ENCODE measurements at places on chromosomes 11 and 22.

GRCh38 chr11:32960553-32961164, 55.0 kb upstream of the DEPDC7 start:
- H3K4me3 ChIP-seq: no peak overlapping the region
- no peak overlapping the region for H3K27ac ChIP-seq
- H3K27me3 ChIP-seq: no peaks in the 10 kb centered on the region
- DNase-seq: peak; percentile 40
- H3K36me3 ChIP-seq: peaks cover 17% of the 10 kb centered on the region

DNA sequence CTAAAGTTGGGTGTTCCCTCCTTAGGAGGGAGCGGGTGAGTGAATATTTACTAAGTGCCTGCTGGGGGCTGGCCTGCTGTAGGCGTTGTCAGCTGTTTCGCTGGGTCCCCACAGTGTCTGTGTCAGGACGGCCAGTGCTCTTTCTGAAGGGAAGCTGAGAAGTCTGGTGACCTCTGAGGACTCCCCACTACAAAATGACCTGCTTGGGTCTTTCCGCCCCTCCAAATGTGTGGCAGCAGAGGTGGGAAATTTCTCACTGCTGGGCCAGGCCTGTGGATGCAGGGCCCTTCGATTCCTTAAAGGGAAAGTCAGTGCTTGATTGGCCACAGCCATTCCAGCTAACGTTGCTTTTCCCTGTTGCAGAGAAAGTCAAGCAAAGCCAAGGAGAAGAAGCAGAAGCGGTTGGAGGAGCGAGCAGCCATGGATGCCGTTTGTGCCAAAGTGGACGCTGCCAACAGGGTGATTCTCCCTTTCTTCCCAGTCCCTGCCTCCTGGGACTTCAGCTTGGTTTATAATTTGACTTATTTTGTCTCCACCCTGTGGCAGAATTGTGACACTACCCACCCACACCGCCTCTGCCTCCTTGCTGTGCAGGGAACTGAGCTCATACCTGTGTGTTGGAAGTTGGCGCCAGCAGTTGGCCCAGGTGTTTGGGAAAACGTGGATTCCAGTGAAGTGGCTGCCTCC, 6.8 kb downstream of the NAA40 start:
- peak; percentile 64 for DNase-seq
- peaks cover 38% of the 10 kb centered on the region for H3K36me3 ChIP-seq
- peaks cover 29% of the 10 kb centered on the region for H3K4me1 ChIP-seq

- H3K4me3 ChIP-seq: no peak overlapping the region
- no peaks in the 10 kb centered on the region for H3K36me3 ChIP-seq
Measured at GRCh38 chr22:22836635-22837034, 51.0 kb upstream of the IGLL5 start.

- DNase-seq: no peak
- H3K36me3 ChIP-seq: peaks cover 35% of the 10 kb centered on the region
- H3K4me1 ChIP-seq: peaks cover 51% of the 10 kb centered on the region
- H3K27me3 ChIP-seq: no peaks in the 10 kb centered on the region
Measured at GRCh38 chr22:42642806-42643633, 2.6 kb upstream of the ATP5MGL start.

GRCh38 chr22:28978158-28978557, 83.5 kb downstream of the C22orf31 start:
- H3K36me3 ChIP-seq: no peaks in the 10 kb centered on the region
- no peak overlapping the region for H3K4me3 ChIP-seq
- peaks cover 9% of the 10 kb centered on the region for H3K4me1 ChIP-seq

- peaks cover 12% of the 10 kb centered on the region for H3K36me3 ChIP-seq
- H3K27me3 ChIP-seq: no peaks in the 10 kb centered on the region
- no peak for DNase-seq
- H3K27ac ChIP-seq: no peak overlapping the region
Measured at GRCh38 chr11:61390161-61390560, 2.2 kb upstream of the TMEM216 start.

DNA sequence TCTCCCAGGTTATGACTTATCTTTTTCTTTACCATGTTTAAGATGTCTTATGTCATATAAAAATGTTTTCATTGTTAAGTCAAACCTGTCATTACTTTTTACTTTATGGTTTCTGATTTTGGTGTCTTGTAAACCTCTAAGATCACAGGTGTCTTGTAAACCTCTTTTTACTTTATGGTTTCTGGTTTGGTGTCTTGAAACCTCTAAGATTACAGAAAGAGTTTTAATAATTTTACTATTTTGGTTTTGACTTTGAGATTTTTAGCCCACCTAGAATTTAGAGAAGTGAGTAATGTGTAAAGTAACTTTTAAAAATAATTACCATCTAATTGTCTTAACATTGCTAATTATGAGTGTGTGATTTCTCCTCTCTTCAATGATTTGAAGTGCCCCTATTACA, 2.6 kb downstream of the CSF2RB start:
- no peaks in the 10 kb centered on the region for H3K36me3 ChIP-seq
- H3K27ac ChIP-seq: no peak overlapping the region
- no peak overlapping the region for H3K4me3 ChIP-seq
- H3K27me3 ChIP-seq: no peaks in the 10 kb centered on the region
- no peak for DNase-seq

DNA sequence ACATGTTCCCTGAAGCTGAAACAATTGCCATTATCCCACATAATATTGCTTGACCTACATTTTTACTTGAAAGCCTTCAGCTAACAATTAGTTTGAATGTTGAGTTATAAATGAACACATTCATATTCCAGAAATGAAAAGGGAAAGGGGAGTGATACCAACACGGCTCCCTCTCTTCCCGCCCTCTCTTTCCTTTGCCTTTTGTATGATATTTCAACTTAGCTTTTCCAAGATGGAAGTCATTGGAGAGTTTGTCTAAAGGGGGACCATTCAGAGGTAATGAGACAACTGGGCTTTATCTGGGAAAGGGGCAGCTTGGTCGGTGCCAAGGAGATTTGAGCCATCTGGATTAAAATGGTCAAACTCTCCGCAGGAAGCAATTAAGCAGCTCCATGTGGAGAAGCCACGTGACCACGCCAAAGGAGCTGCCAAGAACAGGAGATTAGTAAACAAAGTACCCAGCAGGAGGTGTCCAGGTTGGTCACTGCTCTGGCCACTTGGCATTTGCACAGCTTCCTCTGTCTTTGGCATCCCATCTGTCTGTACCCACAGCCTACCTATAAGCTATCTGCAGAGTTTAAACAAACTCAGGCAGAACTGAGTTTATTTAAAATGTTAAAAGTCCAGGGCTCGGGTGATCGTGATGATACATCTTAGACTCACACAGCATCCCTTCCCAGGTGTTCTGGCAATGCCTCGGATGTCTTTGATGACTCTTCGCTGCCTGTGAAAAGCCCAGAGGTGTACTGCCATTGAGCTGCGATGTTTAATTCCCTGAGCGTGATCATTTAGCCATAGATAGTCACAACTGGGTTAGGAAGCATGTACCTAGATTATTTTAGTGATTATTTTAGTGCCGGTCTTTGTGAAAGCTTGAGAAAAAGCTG, 735.9 kb downstream of the NTM start:
- H3K27me3 ChIP-seq: no peaks in the 10 kb centered on the region
- H3K4me1 ChIP-seq: peaks cover 16% of the 10 kb centered on the region
- peak; percentile 63 for DNase-seq
- no peak overlapping the region for H3K27ac ChIP-seq

GRCh38 chr11:9144828-9145227, 53.4 kb upstream of the SCUBE2 start:
- H3K4me3 ChIP-seq: no peak overlapping the region
- no peaks in the 10 kb centered on the region for H3K27me3 ChIP-seq
- peaks cover 15% of the 10 kb centered on the region for H3K4me1 ChIP-seq
- DNase-seq: no peak

DNA sequence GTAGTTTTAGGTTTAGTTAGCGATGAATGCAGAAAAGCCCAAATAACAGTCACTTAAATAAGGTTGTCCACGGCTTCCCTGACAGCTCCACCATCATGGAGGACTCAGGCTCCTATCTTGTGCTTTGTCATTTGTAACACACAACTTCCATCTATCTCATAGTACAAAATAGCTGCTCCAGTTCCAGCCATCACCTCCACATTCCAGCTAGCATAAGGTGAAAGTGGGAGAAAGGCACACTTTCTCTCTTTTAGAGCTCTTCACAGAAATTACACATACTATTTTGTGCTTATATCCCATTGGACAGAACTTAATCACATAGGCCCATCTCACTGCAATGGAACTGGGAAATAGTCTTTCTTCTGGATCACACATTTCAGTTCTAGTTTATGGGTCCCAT, 8.7 kb downstream of the THY1 start:
- H3K36me3 ChIP-seq: peaks cover 24% of the 10 kb centered on the region
- DNase-seq: no peak
- H3K27ac ChIP-seq: no peak overlapping the region
- H3K4me3 ChIP-seq: no peak overlapping the region
- no peaks in the 10 kb centered on the region for H3K27me3 ChIP-seq

- peaks cover 69% of the 10 kb centered on the region for H3K36me3 ChIP-seq
- no peak overlapping the region for H3K27ac ChIP-seq
- no peak overlapping the region for H3K4me3 ChIP-seq
- peaks cover 43% of the 10 kb centered on the region for H3K4me1 ChIP-seq
Measured at GRCh38 chr22:45945621-45946106, 31.3 kb downstream of the WNT7B start.

DNA sequence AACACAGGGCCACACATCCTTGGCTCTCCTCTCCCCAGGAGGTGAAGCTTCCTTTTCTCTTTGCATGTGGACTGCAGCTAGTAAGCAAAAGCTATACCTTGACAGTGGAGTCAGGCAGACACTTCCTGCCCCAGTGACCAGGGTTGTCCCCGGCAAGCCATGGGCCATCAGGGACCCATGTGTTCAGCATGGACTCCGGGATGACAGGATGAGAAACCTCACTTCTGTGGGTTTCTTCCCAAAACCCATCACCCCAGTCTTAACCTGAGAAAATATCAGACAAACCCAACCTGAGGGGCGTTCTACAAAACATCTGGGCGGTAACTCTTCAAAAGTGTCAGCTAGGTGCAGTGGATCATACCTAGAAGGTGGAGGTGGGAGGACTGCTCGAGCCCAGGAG, 40.2 kb downstream of the GNB1L start:
- H3K36me3 ChIP-seq: peaks cover 36% of the 10 kb centered on the region
- H3K4me3 ChIP-seq: no peak overlapping the region
- H3K27me3 ChIP-seq: no peaks in the 10 kb centered on the region
- H3K27ac ChIP-seq: no peak overlapping the region
- H3K4me1 ChIP-seq: peaks cover 32% of the 10 kb centered on the region

DNA sequence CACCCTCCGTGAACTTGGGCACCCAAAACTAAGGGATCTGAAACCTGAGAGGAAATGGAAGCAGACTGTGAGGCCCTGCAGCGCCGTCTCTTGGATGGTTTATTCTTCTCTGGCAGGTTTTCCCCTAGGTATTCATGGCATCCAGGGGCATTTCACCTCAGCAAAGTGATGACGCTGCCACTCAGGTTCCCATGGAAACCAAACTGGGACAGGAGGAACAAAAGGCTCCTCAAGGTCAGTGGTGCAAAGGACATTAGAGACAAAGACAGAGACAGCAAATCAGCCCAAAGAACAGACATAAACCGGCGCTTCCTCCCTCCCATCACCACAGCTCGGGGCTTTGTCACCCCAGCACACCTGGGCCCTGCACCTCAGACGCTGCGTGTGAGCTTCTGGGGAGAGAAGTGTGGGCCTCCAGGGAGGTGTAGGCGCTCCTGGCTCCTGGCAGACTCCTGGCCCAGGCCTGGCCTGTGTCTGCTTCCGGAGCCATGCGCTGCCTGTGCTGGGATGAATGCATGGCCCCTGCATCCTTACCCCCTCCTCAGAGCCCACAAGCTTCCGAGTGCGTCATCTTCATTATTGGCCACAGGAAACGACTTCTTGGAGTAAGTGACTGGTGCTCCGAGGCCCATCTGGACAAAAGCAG, 5.9 kb downstream of the TP53AIP1 start:
- H3K27me3 ChIP-seq: no peaks in the 10 kb centered on the region
- DNase-seq: no peak
- no peak overlapping the region for H3K27ac ChIP-seq
- no peak overlapping the region for H3K4me3 ChIP-seq

- peaks cover 9% of the 10 kb centered on the region for H3K36me3 ChIP-seq
- no peak overlapping the region for H3K27ac ChIP-seq
- H3K27me3 ChIP-seq: no peaks in the 10 kb centered on the region
- H3K4me1 ChIP-seq: no peaks in the 10 kb centered on the region
Measured at GRCh38 chr22:35812600-35812999, 94.9 kb downstream of the APOL5 start.

DNA sequence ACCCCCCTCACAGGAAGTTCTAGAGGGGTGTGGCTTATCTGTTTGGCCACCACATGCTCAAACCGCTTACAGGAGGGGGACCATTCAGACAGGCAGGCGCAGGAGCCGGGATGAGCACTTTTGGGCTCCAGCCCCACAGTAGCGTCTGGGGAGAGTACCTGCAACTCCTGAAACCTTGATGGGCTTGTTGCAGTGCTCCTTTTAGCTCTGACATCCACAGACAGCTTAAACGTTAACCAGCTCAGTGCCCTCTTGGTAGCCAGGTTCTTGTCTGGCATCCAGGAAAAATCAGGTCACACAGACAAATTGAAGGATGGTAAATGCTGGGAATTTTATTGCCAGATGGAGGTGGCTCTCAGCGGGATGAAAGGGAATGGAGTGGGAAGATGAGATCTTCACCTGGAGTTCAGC, 326.3 kb downstream of the ETS1 start:
- no peak overlapping the region for H3K27ac ChIP-seq
- no peak for DNase-seq
- no peaks in the 10 kb centered on the region for H3K4me1 ChIP-seq
- H3K27me3 ChIP-seq: no peaks in the 10 kb centered on the region
- no peaks in the 10 kb centered on the region for H3K36me3 ChIP-seq

- DNase-seq: no peak
- H3K4me3 ChIP-seq: no peak overlapping the region
- peaks cover 95% of the 10 kb centered on the region for H3K36me3 ChIP-seq
- no peak overlapping the region for H3K27ac ChIP-seq
Measured at GRCh38 chr22:38230108-38230825, 28.5 kb downstream of the MAFF start.

GRCh38 chr11:63882555-63883242, 34.3 kb downstream of the RCOR2 start:
- H3K27ac ChIP-seq: peak overlapping the region; percentile 33
- no peak for DNase-seq
- H3K4me3 ChIP-seq: no peak overlapping the region
- peaks cover 48% of the 10 kb centered on the region for H3K4me1 ChIP-seq
- no peaks in the 10 kb centered on the region for H3K27me3 ChIP-seq
